Activated naive CD8-positive, alpha-beta T cell treated with anti-CD3 and anti-CD28 coated beads, Interleukin-2, amount 50 U/mL, for 24 hours (primary cell): ENCODE measurements at places on chromosomes 6 and 20.

DNA sequence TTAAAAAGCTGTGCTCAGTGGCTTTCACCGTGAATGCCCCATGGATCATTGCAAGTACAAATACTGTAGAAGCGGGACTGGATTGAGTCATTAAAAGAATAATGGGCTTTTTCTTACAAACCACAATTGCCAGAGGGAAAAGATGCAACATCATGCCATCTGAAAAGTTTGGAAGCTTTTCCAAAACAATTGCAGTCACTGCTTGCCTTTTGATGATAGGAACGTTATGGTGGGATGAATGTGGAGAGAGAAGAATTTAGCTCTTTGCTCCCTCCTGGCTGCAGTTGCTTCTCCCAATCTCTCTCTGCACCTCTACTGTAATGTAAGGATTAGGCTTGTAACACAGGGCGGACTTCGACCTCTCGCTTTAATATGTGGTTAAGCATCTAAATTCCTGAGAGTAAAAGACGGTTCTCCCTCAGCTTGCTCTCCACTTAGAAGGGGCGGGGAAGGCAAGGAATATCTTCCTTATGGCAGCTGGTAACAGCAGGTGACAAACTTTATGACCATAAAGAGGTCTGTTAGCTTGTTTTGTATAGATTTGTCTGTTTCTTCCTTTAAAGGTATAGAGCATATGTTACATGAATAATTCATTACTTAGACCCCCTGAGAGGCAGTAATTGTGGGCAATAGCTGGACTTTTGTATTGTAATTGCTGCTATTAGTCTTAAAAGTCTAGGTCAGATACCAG, 376.1 kb downstream of the UTRN start:
- H3K27me3 ChIP-seq, result no peaks in the 10 kb centered on the region
- H3K27ac ChIP-seq, result no peak overlapping the region
- peaks cover 59% of the 10 kb centered on the region for H3K4me1 ChIP-seq
- H3K36me3 ChIP-seq, result no peaks in the 10 kb centered on the region

DNA sequence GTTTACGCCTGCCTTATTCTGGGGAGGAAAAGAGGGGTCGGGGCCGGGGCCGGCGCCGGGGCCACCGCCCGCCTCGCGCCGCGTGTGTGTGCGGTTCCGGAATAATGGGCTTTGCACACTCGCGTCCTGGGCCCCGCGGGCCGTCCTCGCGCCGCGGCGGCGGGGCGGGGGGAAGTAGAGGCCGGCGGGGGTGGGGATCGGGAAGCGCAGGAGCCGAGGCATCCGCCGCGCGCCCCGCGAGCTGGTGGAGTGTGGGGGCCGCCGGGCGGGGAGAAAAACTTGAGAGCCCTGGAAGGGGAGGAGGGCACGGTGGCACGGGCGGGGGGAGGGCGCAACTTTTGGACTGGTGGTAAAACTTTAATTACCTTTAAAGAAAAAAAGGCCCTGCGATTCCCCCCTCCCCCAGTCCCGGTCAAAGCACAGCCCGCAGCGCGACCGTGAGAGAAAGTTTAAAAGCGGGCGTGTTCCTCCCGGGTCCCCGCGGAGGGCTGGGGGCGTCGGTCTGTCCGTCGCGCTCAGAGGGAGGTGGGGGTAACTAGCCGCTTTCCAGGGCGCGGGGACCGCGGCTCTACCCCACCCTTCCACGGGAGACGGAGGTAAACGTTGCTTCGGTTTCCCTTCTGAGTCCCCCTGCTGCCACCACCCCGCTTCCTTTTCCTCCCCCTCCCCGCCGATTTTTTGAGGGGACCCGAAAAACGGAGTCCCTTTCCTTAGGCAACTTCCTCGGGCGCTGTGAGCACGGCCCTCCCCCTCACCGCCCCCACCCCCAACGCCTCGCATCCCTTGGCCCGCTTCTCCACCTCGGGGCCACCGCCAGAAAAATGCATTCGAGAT, 1.9 kb downstream of the L3MBTL3 start:
- peak; percentile 39 for DNase-seq
- H3K27ac ChIP-seq, result peak overlapping the region; percentile 91
- H3K4me3 ChIP-seq, result peak overlapping the region; percentile 92
- H3K27me3 ChIP-seq, result no peaks in the 10 kb centered on the region
- H3K36me3 ChIP-seq, result peaks cover 10% of the 10 kb centered on the region

DNA sequence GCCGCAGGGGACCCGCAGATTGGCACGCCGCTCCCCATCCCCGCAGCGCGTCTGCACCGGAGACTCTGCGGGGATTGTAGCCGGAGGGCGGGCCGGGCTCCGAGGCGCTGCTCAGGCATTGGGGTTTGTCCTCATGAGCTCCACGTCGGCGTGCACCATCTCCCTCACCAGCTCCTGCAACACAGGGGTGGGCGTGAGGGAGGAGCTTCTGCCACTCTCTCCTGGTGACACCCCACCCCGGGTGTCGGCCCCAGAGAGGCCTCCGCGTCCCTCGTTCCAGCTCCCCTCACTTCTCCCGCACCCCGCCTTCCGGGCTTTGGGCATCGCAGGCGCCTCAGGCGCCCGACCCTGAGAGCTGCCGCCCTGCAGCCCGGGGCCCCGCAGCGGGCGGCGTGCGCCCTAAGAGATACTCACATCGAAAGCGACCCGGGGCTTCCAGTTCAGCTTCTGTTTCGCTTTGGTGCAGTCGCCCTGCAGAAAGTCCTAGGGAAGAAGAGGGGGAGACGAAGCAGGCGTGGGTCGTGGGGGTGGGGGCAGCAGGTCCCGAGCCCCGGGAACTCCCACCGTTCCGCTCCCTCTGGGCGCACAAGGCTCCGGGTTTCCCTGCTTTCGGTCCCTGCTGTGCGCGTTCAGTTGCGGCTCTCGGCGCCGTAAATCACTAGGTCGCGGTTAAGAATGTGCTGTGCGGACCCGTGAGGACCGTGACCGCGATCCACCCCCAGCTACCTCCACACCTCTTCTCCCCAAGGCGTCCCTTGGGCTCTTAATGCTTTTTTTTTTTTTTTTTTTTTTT, 14.5 kb downstream of the FOXC1 start:
- H3K4me3 ChIP-seq, result no peak overlapping the region
- H3K27me3 ChIP-seq, result peaks cover 62% of the 10 kb centered on the region
- DNase-seq, result peak; percentile 31
- peaks cover 7% of the 10 kb centered on the region for H3K36me3 ChIP-seq
- peaks cover 13% of the 10 kb centered on the region for H3K4me1 ChIP-seq

GRCh38 chr6:136463743-136464142, 86.5 kb downstream of the MAP7 start:
- no peaks in the 10 kb centered on the region for H3K36me3 ChIP-seq
- H3K4me3 ChIP-seq, result no peak overlapping the region
- DNase-seq, result no peak
- no peak overlapping the region for H3K27ac ChIP-seq
- H3K27me3 ChIP-seq, result peaks cover 6% of the 10 kb centered on the region

DNA sequence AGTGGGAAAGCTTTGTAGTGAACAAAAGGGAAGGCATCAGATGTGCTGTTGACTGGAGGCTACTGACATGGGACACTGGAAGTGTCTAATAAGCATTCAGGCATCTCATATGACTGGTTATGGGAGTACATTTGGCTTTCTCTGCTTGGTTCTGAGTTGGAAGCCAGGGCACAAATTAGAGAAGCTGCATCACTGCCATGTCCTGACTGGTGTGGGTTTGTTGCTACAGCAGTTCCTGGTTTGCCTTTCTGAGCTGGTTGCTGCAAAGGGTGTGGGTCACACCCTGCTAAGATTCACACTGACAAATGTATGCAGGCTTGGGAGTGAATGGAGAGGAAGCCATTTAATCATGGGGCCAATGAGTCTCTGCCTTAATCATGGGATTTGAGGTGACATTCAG, 36.2 kb upstream of the NANP start:
- no peaks in the 10 kb centered on the region for H3K36me3 ChIP-seq
- DNase-seq, result no peak
- no peak overlapping the region for H3K27ac ChIP-seq

- H3K4me3 ChIP-seq, result no peak overlapping the region
- no peak overlapping the region for H3K27ac ChIP-seq
These were observed 15.7 kb downstream of the GSTA3 start for GRCh38 chr6:52893803-52894202.

GRCh38 chr20:7792150-7792869, 147.9 kb downstream of the HAO1 start:
- no peak overlapping the region for H3K4me3 ChIP-seq
- no peaks in the 10 kb centered on the region for H3K27me3 ChIP-seq
- no peaks in the 10 kb centered on the region for H3K36me3 ChIP-seq

- peak; percentile 36 for DNase-seq
- H3K36me3 ChIP-seq, result no peaks in the 10 kb centered on the region
- no peaks in the 10 kb centered on the region for H3K4me1 ChIP-seq
- no peaks in the 10 kb centered on the region for H3K27me3 ChIP-seq
- no peak overlapping the region for H3K4me3 ChIP-seq
- no peak overlapping the region for H3K27ac ChIP-seq
These were observed 182.5 kb downstream of the MAFB start for GRCh38 chr20:40506537-40506939.

GRCh38 chr6:122400121-122400450, 634 bp downstream of the HSF2 start:
- DNase-seq, result no peak
- H3K27me3 ChIP-seq, result no peaks in the 10 kb centered on the region
- H3K4me3 ChIP-seq, result peak overlapping the region; percentile 93

DNA sequence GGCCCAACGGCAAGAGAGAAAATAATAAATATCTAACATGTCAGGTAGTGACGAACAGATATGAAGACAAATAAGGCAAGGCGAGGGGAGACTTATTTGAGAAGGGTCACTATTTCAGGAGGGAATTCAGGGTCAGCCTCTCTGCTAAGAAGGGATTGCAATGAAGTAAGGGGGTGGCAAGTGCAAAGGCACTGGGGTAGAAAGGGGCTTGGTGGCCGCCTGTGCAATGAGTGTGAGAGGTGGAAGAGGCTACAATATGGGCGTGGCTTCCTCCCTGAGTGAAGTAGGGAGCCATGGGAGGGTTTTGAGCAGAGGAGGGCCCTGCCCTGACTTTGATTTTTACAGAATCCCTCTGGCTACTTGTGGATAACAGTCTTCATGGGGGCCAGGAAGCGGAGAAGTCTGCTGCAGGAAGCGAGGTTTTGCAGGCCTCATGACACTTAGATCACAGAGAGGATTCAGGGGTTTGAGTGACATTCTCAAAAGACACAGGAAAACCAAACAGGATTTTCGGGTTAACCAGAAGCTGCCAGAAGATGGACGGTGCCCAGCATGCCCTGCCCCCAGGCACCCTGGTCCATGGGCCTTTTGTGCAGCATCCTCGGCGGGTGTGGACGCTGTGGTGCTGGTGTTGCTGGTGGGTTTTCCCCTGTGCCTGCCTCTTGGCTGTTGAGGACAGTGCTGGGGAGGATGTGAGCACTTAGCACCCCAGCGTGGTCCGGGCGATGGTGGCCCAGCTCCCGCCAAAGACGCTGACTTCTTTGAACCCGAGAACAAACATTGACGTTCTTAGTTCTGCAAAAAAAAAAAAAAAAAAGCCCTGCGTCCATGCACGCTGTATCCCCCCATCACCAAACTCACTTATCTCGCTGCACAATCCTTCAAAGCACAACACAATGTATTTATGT, 124.2 kb upstream of the PTPN1 start:
- no peaks in the 10 kb centered on the region for H3K36me3 ChIP-seq
- H3K27ac ChIP-seq, result peak overlapping the region; percentile 77
- peak overlapping the region; percentile 32 for H3K4me3 ChIP-seq

DNA sequence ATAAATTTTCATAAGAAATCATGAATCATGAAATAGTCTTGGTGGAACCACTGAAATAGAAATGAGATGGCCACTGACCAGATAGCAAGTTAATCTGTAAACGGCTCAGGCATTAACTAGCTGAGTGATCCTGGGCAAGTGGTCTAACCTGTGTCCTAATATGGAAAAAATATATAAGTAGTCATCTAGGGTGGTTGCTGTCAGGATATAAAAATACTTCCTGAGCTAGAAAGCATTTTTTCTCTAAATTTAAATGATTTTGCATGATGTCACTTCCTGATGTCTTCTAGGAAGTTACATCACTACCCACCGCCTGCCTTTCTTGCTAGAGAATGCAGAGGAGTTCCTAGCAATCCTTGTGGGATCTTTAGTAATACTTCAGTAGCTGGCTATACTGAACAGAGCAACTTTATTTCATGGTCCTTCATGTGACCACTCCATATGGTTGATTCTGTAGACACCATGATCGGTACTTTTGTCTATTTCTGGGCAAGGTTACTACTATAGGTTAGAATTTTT, 228.1 kb upstream of the CEP162 start:
- H3K4me3 ChIP-seq, result no peak overlapping the region
- H3K27ac ChIP-seq, result no peak overlapping the region
- DNase-seq, result no peak

DNA sequence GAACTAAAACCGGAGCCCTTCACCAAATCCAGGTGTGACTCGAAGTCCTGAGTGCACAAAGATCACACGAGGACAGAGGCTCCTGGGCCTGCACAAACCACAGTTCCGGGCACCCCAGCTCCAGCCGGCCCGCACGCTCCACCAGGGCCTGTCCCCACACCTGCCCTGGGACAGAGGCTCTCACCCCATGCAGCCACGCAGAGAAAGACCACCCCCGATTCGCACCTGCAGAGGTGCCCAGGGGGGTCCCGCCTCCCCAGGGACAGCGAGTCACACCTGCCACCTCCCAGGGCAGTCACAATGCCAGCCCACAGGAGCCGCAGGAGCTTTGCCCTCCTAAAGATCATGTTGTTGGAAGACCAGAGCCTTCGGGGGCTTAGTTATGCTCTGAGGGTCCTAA, 25.4 kb upstream of the MRGBP start:
- H3K4me3 ChIP-seq, result no peak overlapping the region
- H3K27ac ChIP-seq, result no peak overlapping the region
- no peaks in the 10 kb centered on the region for H3K27me3 ChIP-seq
- H3K4me1 ChIP-seq, result peaks cover 31% of the 10 kb centered on the region
- H3K36me3 ChIP-seq, result no peaks in the 10 kb centered on the region

DNA sequence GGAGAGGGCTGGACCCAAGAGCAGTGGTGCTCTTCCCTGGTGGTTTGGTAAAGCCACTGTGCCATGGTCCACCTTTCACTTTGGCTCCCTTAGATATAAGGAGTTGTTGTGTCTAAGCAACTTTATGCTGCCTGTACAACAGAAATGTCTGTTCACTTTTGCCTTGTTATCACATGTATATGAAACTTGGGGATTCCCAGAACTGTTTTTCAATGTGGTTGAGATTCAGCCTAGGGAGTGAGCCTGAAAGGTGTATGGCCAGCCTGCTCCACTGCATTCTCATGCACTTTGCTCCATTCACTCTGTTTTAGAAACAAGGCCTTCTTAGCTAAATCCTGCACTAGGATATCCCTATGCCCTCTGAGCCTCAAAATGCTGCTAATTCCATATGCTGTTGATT, 234.5 kb upstream of the THEMIS start:
- H3K27ac ChIP-seq, result no peak overlapping the region
- no peaks in the 10 kb centered on the region for H3K36me3 ChIP-seq
- H3K4me1 ChIP-seq, result peaks cover 4% of the 10 kb centered on the region
- H3K4me3 ChIP-seq, result no peak overlapping the region
